ENCODE measurements at places on chromosomes 16 and 17. TPM values are rescaled to one million over a fixed set of nuclear protein-coding genes. Genes with fewer than 3 reads are reported as not detected.

DNA sequence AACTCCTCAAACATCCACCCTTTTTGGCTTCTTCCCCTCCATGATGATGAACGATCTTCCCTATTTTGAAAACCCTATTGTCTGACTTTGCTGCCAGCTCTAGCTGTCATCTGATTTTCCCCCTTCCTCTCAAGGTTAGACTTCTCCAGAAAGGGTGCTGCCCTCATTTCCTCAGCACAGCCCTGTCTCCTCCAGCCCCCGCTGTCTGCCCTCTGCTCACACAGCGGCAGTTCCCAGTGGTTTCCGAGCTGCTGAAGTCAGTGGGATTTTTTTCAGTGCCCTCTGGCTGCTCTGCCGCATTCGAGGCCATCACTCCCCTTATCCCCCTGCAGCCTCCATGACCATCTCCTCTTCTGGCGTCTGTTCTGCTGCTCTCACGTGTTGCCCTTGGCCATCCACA lies 26.6 kb upstream of the C17orf107 start:
- no peak for DNase-seq

DNA sequence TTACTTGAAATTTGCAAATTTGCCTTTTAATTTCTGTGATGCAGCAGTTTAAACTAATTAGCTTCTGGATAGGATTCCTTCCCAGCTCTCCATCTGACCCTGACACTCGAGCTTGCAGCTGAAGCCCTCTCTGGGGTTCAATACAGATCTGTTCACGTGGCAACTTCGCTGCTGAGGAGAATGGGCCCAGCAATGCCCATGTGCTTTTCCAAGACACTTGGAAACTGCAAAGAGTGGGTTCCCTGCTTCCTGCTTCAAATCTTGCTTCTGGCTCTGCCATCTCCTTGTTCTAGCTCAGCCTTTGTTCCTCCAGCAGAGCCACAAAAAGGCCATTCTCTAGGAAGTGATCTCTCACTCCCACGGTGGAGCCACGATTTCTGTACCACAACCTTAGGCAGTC lies 50.0 kb upstream of the IRX6 start:
- DNase-seq: no peak

GRCh38 chr17:74680213-74680612 lies 32.5 kb downstream of the CD300LF start:
- DNase-seq: no peak

GRCh38 chr17:43952724-43953666 lies 745 bp downstream of the PYY start:
- DNase-seq: no peak

- no peak for DNase-seq
Measured at GRCh38 chr17:35732806-35733136, 1.3 kb downstream of the RASL10B start.

- DNase-seq: no peak
Measured at GRCh38 chr17:69812240-69812837, 262.7 kb upstream of the KCNJ16 start.

GRCh38 chr17:13281626-13282025 lies 263.8 kb upstream of the ELAC2 start:
- DNase-seq: no peak

DNA sequence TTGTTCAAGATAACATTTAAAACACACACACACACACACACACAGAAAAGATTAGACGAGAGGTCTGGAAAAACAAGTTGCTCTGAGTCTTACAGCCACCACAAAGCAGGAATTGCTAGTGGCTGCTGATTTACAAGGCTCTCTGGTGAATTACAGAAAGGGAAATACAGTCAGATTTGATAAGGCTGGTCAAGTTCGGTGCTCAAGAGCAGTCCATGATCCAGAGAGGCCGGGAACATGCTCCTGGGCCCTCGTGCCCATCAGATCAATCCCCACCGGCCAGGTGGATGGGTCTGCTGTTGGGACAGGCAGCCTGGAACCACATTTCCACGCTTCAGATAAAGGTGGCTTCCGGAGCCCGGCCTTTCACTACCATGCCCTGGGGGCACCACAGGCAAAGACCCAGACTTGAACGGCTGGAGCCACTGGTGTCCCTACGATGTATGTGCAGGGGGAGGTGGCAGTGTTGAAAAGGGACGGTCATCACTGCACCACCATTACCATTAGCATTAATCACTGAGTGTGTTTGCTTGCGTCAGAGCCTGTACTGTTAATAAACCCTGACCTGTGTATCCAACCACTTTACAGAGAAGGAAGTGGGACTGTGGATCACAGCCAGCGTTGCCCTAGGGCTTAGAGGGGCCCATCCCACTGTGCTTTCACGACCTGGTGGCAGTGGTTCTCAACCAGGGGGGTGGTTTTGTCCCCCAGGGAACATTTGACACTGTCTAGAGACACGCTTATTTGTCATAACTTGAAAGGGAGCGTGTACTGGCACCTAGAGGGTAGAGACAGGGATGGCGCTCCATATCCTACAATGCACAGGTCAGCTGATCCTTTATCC lies 95.1 kb downstream of the XYLT1 start:
- DNase-seq: no peak

Gene FBXW10
- not detected for total RNA-seq

Gene SCGB1C2
- not detected for total RNA-seq

Gene DLX3
- total RNA-seq: not detected

Gene CHD9NB
- total RNA-seq: 0.15 TPM

Gene PYDC1
- total RNA-seq: not detected

Gene EME1
- 21.8 TPM for total RNA-seq
